BE2C (cell line): ENCODE measurements at places on chromosomes 5 and 9.

- DNase-seq = no peak
These were observed 38.8 kb downstream of the RASGEF1C start for GRCh38 chr5:180170106-180170809.

DNA sequence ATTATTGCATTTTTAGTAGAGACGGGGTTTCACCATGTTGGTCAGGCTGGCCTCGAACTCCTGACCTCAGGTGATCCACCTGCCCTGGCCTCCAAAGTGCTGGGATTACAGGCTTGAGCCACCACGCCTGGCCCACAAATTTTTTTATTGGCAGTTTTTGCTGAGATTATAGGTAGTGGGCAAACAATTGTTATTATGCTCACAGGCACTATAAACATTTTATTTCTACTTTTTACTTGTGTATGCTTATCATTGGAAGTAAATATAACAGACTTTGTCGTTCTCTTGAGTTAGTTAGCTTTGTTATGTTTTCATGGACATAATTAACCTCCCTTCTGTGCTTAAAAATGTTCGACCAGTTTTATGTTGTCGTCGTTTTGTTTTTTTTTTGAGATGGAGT is 23.9 kb downstream of the UGCG start:
- DNase-seq = no peak

DNA sequence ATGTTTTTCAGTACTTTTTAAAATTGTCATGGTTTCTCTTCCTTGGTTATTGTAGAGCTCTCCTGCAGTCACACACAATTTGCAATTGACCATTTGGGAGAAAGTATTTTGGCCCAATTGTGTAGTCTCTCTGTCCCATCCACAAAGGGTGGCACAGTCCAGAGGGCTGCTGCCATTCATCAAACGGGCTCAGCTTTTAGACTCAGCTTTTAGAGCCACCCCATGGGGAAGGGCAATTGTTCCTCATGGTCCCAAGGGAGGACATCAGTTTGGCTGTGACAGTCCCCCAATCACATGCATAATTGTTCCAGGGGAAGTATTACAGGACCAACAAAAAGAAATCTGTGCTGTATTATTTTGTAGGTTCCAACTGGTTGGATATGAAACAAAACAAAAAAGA is 207.6 kb downstream of the ZNF462 start:
- DNase-seq = no peak

DNA sequence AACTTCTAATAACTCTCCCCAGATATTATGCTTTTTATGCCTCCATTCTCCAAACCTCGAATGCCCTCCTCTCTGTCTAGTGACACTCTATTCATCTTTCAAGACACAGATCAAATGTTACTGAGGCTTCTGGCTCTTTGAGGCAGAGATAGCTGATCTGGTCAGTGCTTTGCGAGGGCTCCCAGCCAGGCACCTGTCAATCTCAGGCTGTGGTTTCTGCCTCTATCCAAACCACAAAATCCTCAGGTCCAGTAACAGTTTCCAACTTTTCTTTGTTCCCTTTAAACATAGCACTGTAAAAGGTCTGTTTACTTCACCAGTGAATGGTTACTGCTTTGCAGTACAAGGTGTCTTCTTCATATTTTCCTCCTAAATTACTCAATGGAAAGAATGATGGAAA is 11.5 kb upstream of the STK32A start:
- no peak for DNase-seq

DNA sequence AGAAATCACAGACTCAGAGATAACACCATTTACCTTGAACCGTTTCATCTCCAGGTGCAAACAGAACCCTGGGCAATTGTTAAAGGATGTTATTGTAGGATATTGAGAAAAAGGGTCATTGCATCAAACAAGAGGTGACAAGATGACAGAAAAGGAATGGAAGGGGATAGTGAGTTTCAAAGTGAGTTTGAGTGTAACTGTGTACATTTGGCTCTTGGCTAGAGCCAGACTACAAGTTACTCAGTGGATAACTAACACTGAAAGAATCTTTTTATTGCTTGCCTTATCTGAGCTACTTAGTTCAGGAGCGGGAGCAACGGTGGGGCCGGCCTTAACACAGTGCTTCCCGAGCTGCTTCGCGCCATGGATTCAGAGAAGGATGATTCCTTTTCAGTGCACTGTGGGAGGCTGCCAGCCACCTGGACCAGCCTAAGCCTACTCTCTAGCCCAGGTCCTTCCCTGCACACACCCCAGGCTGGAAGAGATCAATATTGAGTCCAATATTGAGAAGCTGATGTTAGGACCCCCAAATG is 193.4 kb downstream of the ATPSCKMT start:
- no peak for DNase-seq

DNA sequence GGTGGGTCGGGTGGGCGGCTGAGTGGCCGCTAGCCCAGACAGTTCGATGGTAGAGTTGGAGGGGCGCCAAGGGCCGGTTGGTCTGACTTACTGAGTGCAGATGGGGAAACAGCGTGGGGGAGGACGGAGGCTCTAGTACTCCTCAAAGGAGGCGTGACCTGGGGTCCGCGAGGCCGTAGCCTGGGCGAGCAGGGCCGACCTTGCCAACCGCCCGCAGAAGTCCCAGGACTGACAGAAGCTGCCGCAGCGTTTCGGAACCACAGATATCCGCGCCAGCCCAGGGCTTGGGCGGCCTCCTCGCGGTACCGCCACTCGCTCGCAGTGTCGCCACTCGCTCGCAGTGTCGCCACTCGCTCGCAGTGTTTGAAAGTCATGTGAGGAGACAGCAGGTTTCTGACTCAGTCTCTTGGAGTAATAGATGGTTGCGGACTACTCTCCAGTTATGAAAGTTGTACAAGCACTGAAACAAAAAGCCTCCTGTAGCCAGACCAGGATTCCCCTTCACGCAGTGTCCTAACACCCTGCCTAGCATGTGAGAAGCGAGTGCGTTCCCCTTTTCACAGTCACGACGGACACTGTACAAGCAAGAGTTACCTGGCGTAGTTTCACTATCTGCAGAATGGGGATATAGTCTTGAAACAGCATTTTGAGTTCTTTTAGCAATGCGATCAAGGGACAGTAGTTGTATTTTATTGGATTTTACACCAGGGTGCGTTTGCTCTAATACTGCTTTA is 674 bp downstream of the TMEM38B start:
- peak; percentile 59 for DNase-seq

GRCh38 chr9:80555782-80556325 is 984.1 kb downstream of the TLE4 start:
- DNase-seq = no peak

- no peak for DNase-seq
These were observed 91.8 kb upstream of the TBCA start for GRCh38 chr5:77867914-77868313.

DNA sequence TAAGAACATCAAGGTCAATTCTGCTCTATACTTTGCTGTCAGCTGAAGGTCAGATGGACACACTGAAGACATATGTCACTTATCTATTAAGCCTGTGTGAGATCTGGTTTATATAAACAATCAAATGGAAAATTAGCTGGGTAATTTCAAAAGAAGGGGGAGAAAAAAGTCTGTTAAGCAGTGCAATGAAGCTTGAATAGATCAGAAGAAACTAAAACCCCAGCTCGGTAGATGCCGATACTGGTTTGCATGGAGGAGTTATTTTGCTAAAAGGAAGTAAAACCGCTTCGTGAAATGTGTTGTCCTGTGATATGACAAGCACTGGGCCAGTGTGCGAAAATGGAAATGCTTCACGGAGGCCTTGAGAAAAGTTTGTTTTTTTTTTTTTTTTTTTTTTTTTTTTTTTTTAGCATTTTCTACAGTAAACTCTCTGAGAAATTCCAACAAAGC is 148.8 kb downstream of the MEF2C start:
- no peak for DNase-seq

DNA sequence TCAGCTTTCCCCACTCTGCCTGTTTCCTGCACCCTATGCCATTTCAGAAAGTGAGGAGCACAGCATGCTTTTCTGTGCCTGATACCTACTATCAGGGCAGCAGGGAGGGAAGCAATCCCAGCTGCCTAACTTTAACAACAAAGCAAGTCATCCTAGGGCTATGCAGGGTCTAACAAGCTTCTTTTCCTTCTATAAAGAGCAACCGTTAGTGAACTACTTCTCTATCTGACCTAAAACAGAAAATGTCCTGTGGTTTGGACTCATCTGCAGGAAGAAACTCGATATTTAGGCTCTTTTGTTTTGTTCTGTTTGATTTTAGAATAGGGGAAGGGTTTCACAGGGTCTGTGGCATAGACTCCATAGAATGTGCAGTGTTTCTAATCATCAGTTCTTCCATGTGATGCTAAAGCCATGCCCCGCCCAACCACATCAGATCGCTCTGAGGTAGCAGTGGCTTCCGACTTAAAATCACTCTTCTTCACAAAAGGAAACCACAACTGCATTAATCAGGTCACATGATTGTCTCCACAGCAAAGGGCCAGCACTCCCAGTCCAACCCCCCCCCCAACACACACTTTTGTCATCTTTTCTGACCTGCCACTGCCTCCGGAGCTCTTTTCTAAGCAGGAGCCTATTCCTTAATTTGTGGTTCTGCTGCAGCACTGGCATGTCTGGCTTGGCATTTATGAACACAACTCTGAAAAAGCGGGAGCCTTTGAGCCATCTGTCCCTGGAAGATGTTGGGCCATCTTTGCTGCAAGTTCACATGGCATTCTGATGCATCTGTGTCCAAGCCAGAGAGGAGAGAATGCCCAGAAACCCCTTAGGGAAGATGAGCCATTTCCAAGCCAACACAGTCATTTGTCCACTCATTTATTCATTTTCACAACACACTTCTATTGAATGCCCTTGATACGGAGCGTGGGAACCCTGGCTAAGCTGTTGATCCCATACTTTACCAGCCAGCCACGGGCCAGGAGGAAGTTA is 71.6 kb downstream of the CFAP90 start:
- DNase-seq = no peak

GRCh38 chr9:34431667-34432066 is 26.7 kb downstream of the FAM219A start:
- DNase-seq = peak; percentile 37

DNA sequence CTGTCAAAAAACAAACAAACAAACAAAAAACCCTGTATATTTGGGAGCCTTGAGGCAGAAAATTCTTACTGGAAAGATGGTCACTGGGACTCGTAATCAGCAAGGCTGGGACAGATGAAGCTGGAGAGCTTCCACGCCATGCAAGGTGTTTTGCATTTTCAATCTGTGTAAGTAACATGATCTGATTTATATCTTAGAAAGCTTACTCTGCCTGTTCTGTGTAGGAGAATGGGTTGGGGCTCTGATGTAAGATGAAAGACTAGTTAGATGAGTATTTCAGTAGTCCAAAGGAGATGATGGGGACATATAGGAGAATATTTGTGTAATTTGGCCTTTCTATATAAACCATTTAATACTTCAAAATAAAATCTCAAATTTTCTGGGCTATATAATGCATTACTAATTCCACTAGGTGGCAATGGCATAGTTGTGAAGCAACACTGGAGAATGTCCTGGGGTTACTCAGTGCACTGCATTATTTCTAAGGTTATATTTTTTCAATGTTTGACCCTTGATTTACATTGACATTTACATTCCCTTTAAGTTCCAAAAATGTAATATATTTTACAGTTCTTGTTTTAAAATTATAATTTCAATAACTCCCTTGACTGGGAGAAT is 21.9 kb upstream of the FSD1L start:
- no peak for DNase-seq

DNA sequence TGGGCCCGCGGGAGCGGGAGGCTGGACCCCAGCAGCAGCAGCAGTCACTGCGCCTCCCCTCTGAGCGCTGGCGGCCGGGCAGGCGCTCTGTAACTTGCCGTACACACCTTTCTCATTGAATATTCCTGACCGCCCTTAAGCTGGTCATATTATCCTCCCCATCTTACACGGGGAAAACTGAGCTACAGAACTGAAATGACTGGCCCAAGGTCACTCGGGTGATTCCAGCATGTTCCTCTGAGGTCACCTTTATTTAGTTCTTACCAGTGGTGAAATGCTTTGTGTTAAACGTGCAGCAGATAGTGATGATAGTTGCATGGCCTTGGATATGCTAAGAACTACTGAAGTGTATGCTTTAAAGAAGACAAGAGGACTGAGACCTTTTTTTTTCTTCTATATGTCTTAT is 607 bp downstream of the UQCRQ start:
- DNase-seq = no peak

DNA sequence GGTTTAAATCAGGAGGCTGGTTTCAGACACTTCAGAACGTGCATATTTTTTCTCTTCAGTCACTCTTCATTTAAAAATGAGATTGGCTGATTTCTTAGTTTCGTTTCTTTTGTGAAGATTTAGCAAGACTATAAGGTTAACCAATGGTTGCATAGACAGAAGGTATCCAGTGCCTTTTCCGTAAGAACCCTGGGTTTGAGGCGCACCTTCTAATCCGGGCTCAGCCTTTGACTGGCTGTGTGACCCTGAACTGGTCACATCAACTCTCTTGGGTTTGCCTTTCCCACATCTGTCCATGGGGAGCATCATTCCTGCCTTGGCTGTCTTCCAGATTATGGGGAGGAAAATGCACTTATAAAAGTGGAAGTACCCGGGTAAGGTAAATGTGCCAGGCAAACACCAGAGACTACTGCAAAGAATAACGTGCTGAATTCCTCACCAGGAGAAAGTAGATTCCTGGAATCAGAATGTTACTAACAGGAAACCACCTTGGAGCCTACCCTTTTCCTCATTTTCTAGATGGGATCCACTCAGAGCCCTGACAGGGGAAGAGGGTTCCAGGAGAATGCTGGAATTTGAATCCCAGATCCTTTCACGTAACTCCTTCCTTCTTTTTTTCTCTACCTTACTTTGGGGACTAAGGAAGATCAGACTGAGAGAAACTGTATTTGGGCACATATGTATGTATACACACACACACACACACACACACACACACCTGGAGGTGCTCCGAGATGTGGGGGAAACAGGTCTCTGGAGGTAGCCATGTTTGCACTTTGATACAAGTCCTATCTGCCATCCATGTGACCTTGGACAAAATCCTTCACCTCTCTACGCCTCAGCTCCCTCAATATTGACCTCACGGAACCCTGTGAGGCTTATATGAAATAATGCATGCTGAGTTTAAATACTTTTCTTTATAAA is 6.8 kb downstream of the HAND1 start:
- DNase-seq = peak; percentile 55

DNA sequence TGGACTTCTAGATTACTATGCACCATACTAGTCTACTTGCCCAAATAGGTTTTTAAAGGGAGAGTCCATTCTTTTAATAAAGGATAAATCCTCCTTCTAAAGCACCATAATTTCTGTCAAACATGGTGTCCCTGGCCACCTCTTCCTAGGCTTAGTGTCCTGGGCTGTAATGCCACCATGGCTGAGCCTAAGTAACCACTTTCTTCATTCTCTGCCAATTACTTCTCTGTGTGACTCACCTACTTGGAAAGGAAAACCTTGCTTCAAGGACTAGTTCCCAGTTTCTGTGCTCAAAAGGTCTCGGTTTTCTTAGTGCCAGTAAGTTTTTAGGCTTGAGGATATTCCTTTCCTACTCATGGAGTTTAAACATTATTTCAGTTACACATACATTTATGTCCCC is 273.4 kb downstream of the DENND1A start:
- DNase-seq = no peak

- peak; percentile 47 for DNase-seq
These were observed 63.1 kb upstream of the RETREG1 start for GRCh38 chr5:16679863-16680262.

- DNase-seq = peak; percentile 41
These were observed 98.4 kb downstream of the ADRB2 start for GRCh38 chr5:148924817-148925216.
